ENCODE measurements at places on chromosomes 1 and 21.

DNA sequence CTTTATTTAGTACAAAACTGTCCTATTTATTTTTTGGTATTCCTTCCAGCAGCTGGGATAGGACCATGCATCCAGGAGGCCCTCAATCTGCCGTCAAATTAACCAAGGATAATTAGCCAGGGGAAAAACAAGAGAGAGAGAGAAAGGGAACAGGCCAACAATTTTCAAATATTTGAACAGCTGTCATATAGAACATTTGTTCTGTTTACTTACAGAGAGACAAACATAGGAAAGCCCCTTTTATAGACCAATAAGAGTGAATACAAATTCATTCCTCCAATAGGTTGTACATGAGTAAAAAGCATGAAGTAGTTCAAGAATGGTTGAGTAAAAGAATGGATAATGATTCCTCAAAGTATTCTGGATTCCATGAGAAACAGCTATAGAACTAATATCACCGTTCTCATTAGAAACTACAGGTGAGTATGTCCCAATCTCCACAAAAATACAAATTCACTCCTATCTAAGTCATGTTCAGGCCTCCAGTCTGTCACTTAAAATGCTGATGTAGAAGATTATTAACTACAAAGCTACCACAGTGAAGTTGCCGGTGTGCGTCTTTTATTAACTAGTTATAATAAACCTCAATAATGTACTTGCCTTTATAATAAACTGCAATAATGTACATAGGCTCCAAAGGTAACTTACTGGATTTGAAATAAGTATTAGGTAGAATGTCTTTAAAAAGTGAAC is 64.8 kb upstream of the GNG4 start:
- no peaks in the 10 kb centered on the region for H3K4me1 ChIP-seq
- H3K27ac ChIP-seq = no peak overlapping the region
- H3K36me3 ChIP-seq = peaks cover 13% of the 10 kb centered on the region

- H3K4me3 ChIP-seq = no peak overlapping the region
- H3K4me1 ChIP-seq = peaks cover 10% of the 10 kb centered on the region
- no peaks in the 10 kb centered on the region for H3K36me3 ChIP-seq
- DNase-seq = no peak
These were observed 14.9 kb upstream of the NPPB start for GRCh38 chr1:11873395-11874257.

GRCh38 chr1:43255438-43256210 is 14.2 kb upstream of the TMEM125 start:
- no peak for DNase-seq
- no peaks in the 10 kb centered on the region for H3K36me3 ChIP-seq
- no peak overlapping the region for H3K4me3 ChIP-seq
- H3K27ac ChIP-seq = no peak overlapping the region
- no peaks in the 10 kb centered on the region for H3K4me1 ChIP-seq

DNA sequence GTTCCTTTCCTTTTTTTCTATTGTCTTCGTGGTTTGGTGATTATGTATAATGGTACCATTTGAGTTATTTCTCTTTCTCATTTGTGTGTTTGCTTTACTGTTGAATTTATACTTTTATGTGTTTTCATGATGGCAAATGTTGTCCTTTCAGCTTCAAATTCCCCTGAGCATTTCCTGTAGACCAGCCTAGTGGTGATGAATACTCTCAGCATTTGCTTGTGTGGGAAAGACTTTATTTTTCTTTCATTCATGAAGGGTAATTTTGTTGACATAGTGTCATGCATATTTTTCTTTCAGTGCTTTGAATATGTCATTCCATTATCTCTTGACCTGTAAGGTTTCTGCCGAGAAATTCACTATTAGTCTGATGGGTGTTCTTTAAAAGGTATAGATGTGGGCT is 166.6 kb upstream of the GORAB start:
- no peaks in the 10 kb centered on the region for H3K36me3 ChIP-seq
- no peaks in the 10 kb centered on the region for H3K27me3 ChIP-seq
- no peak overlapping the region for H3K27ac ChIP-seq
- H3K4me1 ChIP-seq = no peaks in the 10 kb centered on the region
- no peak overlapping the region for H3K4me3 ChIP-seq
- DNase-seq = no peak

GRCh38 chr1:27607239-27607804 is 3.4 kb upstream of the AHDC1 start:
- H3K27ac ChIP-seq = no peak overlapping the region
- no peaks in the 10 kb centered on the region for H3K27me3 ChIP-seq
- H3K36me3 ChIP-seq = no peaks in the 10 kb centered on the region
